ENCODE measurements at places on chromosomes 2 and 18.
A peak's percentile ranks its signal among the peaks of the same experiment; 100 is the strongest.

DNA sequence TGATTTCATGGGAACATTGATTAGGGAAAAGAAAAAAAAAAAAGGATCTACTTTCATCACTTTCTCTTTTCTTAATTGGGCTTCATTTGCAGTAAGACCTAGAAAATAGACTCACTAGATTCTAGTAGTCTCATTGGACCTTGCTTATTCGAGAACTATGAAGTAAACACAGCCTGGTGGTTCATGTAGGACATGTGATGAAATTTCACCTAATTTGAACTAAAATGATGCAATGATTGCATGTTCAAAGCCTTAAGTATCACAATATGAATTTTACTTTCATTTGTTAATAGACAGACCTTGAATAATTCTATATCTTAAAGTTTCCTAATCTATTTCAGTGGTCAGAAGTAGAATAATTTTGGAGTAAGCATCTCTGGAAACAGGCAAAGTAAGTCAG is 688.9 kb upstream of the NRXN1 start:
- no peak for DNase-seq

- DNase-seq: no peak
These were observed 181.2 kb upstream of the REV1 start for GRCh38 chr2:99670768-99671734.

DNA sequence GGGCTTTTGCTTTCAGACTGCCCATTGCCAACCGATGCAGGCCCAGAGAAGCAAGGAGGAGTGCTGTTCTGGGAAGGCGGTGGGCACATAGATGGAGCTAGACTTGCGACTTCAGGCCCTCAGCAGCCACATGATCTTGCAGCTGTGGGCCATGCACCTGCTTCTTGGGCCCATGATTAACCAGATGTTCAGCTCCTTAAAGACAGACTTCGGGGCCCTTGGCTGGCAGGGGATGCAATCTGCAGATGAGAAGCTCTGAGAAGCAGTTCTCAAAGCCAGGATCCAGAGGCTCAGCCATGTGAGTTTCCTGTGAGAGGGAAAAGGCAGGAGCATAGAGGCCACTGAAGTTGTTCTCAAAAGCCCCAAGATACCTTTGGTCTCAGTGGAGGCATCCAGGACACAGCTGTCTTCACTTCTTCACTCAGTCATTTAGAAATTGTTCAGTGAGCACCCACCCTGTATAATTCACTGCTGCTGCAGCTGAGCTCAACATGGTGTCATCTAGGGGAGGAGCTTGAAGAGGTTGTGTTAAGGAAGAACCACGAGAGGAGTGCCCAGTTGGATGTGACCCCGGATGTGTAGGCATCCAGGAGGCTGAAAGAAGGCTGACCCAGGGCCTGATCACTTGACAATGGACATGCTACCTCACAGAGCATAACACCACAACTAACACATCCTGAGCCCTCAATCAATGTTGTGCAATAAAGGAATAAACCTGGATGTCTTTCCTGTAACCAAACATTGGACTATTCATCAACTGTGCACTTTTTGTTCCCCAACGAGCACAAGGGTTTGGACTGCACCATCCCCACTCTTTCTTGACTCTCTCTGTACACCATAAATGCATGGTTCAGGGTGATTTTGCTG is 44.7 kb upstream of the TMEM200C start:
- DNase-seq: no peak

DNA sequence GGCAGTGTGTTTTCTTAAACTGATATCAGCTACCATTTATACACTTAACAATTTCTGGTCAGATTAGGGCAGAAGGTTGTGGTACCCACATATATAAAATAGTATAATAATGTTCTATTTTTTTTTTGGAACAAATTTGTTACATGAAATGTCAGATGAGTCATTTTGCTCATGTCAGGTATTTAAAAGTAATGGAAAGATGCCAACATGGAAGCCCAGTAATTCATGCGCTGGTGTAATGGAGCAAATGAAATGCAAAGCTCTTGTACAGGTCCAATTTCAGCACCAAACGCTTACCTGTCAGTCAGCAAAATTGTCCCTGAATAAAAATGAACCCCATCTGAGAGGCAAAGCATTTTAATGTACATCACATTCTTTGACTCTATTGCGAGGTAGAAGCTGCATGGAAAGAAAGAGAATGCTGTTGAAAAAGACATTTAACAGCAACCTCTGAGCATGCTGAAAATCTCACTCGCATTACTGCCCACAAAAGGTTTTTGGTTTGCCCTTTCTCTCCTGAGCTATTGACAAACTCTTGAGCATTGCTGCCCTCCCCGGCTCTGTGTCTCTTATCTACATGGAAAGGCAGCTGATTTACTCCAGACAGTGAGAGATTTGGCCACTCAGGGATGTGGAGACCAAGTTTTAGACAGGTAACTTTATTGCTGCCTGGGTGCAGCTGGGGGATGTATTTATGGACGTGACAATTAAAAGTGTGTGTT is 217.5 kb downstream of the CAMKMT start:
- DNase-seq: peak; percentile 44

Measured in M059J (cell line).